Activated T-helper 2 cell treated with anti-CD3 and anti-CD28 coated beads, Interferon-gamma antibody, Interleukin-2, Interleukin-4, amounts not matched to agents 10 μg/mL and 5 μg/mL and 100 μg/mL, durations not matched to agents 14 hours and 24 hours and 36 hours (primary cell): ENCODE measurements at places on chromosomes 3 and 15. TPM values are rescaled to one million over a fixed set of nuclear protein-coding genes. Genes with fewer than 3 reads are reported as not detected.

GRCh38 chr3:71120012-71120411 lies 463.5 kb downstream of the FOXP1 start:
- H3K4me3 ChIP-seq = no peak overlapping the region
- H3K27me3 ChIP-seq = no peaks in the 10 kb centered on the region
- peaks cover 77% of the 10 kb centered on the region for H3K36me3 ChIP-seq
- no peak for DNase-seq

DNA sequence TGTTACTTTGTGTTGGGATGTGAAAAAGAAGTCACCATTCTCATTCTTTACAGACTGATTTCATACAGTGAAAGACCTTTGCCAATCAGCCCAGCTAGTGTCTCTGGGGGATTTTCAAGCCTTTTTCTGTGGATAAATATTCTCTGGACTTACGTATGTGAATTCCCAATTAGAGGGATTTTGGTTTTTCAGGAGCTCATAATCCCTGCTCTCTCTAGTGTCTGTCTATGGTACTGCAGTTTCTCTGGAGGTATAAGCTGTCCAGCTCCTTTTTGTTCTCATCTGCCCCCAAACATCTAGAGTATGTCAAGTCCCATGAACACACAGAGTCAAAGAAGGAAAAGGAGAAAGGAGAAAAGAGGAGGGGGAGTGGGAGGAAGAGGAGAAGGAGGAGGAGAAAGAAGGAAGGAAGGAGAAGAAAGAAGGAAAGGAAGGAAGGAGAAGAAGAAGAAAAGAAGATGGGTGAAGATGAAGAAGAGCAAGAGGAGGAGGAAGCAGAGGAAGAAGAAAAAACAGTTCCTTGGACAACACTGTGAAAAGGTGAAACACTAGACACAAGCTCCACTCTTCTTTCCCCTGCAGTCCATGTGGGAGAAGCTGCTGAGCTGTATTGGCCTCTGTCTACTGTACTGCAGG lies 218.6 kb downstream of the GREM1 start:
- DNase-seq = no peak
- H3K4me1 ChIP-seq = no peaks in the 10 kb centered on the region
- H3K36me3 ChIP-seq = no peaks in the 10 kb centered on the region
- peaks cover 15% of the 10 kb centered on the region for H3K27me3 ChIP-seq

- no peaks in the 10 kb centered on the region for H3K36me3 ChIP-seq
- no peak overlapping the region for H3K4me3 ChIP-seq
- peaks cover 3% of the 10 kb centered on the region for H3K4me1 ChIP-seq
- H3K27me3 ChIP-seq = no peaks in the 10 kb centered on the region
- H3K27ac ChIP-seq = no peak overlapping the region
These were observed 21.7 kb upstream of the GMNC start for GRCh38 chr3:190883973-190884832.

DNA sequence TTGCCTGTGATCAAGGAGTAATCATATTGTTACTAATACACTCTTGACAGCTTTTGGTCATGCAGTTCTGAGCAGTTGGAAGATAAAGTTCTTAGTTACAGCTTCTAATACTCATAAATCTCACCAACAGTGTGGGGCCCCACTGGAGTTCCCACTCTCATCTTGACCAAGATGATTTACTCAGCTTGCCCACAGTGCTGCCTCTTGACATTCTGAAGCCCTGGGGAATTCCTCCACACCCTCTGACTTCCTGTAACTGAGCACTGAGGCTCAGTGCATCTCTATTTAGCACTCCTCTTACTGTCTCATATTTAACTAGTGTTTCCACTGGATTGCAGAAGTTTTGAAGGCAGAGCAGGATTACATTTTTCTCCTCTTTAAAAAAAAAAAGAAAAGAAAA lies 1.9 kb upstream of the ARL6IP5 start:
- no peaks in the 10 kb centered on the region for H3K27me3 ChIP-seq
- peaks cover 53% of the 10 kb centered on the region for H3K4me1 ChIP-seq
- H3K27ac ChIP-seq = peak overlapping the region; percentile 98
- DNase-seq = peak; percentile 47
- peak overlapping the region; percentile 49 for H3K4me3 ChIP-seq
- peaks cover 31% of the 10 kb centered on the region for H3K36me3 ChIP-seq

GRCh38 chr3:79845546-79845945 lies 77.7 kb upstream of the ROBO1 start:
- no peak for DNase-seq
- H3K36me3 ChIP-seq = no peaks in the 10 kb centered on the region
- no peaks in the 10 kb centered on the region for H3K27me3 ChIP-seq
- no peak overlapping the region for H3K4me3 ChIP-seq

GRCh38 chr3:113117511-113118234 lies 93.7 kb upstream of the BOC start:
- no peak overlapping the region for H3K4me3 ChIP-seq
- H3K4me1 ChIP-seq = peaks cover 25% of the 10 kb centered on the region
- H3K27ac ChIP-seq = no peak overlapping the region

- no peaks in the 10 kb centered on the region for H3K36me3 ChIP-seq
- H3K4me3 ChIP-seq = no peak overlapping the region
- peaks cover 10% of the 10 kb centered on the region for H3K27me3 ChIP-seq
- H3K27ac ChIP-seq = no peak overlapping the region
These were observed 13.9 kb upstream of the USP3 start for GRCh38 chr15:63490345-63491034.

GRCh38 chr3:31157893-31158620 lies 263.6 kb upstream of the GADL1 start:
- no peaks in the 10 kb centered on the region for H3K27me3 ChIP-seq
- H3K4me3 ChIP-seq = no peak overlapping the region
- peaks cover 4% of the 10 kb centered on the region for H3K4me1 ChIP-seq
- H3K36me3 ChIP-seq = no peaks in the 10 kb centered on the region
- no peak overlapping the region for H3K27ac ChIP-seq

- H3K27ac ChIP-seq = no peak overlapping the region
- no peak for DNase-seq
These were observed 7.1 kb upstream of the SLC6A20 start for GRCh38 chr3:45803252-45803935.

GRCh38 chr15:63446255-63446654 lies 58.1 kb upstream of the USP3 start:
- no peak overlapping the region for H3K4me3 ChIP-seq
- peaks cover 7% of the 10 kb centered on the region for H3K27me3 ChIP-seq
- H3K27ac ChIP-seq = no peak overlapping the region
- no peak for DNase-seq

GRCh38 chr15:49645941-49646340 lies 25.1 kb downstream of the DTWD1 start:
- no peak overlapping the region for H3K27ac ChIP-seq
- no peaks in the 10 kb centered on the region for H3K27me3 ChIP-seq
- peaks cover 11% of the 10 kb centered on the region for H3K36me3 ChIP-seq
- H3K4me3 ChIP-seq = no peak overlapping the region
- H3K4me1 ChIP-seq = no peaks in the 10 kb centered on the region
- no peak for DNase-seq

The LYZL4 gene
- not detected in 2 replicates for total RNA-seq

The RARRES1 gene
- total RNA-seq = 0.21 and 0.64 TPM in 2 replicates

The AP3S2 gene
- 20.6 and 24.6 TPM in 2 replicates for total RNA-seq

The HRH1 gene
- total RNA-seq = 0.99 and 1.3 TPM in 2 replicates

The SPATA12 gene
- not detected in 2 replicates for total RNA-seq

The CAMKV gene
- total RNA-seq = 0.39 and 0.46 TPM in 2 replicates

The SNTN gene
- not detected in 2 replicates for total RNA-seq

The RUVBL1 gene
- total RNA-seq = 111 and 112 TPM in 2 replicates

The CLSTN2 gene
- total RNA-seq = not detected in 2 replicates

The ITIH3 gene
- total RNA-seq = not detected in 2 replicates
